ENCODE measurements at places on chromosomes 3 and 15.
A peak's percentile ranks its signal among the peaks of the same experiment; 100 is the strongest.

DNA sequence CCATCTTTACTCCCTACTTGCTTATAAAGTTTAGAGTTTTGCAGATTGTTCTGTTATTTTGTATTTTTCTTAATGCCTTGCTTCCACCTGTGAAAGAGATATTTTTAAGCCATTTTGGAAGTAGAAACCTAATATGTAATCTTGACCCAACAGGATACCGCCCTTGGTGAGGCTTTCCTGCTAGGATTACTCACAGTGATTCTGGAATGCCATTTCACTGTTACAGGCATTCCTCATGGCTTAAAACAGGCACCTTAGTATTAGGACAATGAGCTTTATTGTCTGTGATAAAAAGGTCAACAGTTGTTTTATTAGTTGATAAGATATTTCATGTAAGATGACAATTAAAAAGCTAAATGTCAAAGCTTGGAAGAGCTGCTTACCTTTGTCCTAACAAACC, 58.2 kb downstream of the PHLDB2 start:
- no peak for DNase-seq

- DNase-seq: no peak
These were observed 203.7 kb upstream of the UMPS start for GRCh38 chr3:124526601-124527000.

DNA sequence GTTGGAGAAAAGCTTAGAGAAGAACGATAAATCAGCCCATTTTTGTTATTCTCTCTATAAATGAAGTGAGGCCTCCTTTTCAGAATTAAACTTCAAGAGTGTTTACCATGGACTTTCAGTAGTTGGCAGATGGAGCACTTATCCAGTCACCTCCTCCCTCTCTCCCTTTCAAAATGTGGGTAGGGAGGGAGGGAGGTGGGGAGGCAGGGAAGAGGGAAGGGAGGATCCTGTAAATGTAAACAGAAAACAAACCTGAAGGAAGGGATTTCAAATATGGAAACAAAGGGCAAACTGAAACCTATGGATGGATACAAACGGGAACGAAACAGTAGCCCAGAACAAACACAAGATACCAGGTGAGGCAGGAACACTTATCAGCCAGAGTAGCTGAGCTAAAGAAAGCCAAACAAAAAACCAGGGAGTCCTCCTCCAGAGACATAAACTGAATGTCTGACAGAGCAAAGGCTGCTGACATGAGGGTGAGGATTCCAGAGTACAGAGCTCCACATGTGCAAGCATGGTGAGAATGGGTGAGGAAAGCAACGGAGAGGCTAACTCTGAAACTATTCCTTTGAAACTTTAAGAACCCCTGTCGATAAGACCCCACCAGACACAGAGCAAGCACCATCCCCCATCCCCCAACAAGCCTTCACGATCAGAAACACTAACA, 41.0 kb upstream of the GP5 start:
- DNase-seq: peak; percentile 26

- no peak for DNase-seq
These were observed 1.1 kb downstream of the NPTN start for GRCh38 chr15:73631915-73632669.

- no peak for DNase-seq
These were observed 16.1 kb downstream of the NANOGP8 start for GRCh38 chr15:35068846-35069475.
